ENCODE measurements at places on chromosomes 7 and 10.

DNA sequence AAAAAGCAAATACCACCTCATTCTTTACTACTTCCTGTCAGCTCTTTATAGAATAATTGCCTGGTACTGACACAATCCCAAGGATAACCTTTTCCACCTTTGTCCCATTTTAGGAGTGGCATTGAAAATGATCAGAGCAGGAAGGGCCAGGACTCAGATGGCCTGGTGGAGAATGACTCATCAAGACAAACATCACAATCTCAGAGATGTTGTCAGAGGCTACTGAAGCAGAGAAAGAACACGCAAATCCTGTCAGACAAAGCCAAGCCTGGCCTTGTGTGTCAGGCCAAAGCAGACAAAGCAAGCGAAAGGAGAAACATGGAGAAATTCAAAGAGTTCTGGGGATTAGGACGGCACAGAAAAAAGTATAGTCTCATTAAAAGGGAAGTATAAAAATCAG is 40.9 kb downstream of the NSUN6 start:
- DNase-seq, result no peak

DNA sequence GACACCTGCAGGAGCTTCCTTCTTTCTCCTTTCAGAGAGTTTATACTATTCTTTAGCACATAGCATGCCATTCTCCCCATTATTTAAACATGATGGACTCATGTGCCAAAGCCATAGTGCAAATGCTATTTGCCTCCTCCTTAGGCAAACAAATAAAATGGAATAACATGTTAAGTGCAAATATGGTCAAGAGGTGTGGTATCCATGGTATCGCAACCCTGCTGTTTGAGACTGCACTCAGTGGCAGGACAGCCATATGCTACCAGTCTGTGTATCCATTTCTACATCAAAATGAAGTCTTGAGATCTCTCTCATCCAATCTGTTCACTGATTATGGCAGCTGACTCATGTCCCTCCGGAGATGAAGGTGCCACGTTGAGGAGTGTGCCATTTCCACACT is 22.8 kb downstream of the HEPACAM2 start:
- no peak for DNase-seq

DNA sequence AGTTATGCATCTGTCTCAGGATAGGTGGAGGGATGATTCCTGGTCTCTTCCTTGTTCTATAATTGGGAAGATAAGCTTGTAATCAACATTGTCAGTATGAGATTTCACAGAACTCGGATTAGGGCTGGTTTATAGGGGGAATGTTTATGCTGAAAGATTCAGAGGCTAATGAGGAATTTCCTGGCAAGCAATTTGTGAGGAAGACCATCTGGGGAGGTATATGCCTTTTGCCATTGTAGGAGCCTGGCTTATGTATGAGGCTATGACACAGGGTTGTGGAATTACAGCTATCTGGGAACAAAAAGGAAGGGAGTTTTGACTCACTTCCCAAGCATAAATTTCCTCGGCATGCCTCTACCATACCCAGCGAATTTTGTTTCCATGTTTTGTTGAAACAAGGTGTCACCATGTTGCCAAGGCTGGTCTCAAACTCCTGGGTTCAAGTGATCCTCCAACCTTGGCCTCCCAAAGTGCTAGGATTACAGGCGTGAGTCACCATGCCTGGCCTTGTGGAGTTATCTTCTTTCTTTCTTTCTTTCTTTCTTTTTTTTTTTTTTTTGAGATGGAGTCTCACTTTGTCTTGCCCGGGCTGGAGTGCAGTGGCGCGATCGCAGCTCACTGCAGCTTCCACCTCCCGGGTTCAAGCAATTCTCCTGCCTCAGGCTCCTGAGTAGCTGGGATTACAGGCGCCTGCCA is 1.6 kb upstream of the COPS6 start:
- no peak for DNase-seq

- DNase-seq, result no peak
Measured at GRCh38 chr7:131152766-131153165, 174.9 kb upstream of the MKLN1 start.

- no peak for DNase-seq
Measured at GRCh38 chr10:86798025-86798424, 41.6 kb downstream of the BMPR1A start.

- peak; percentile 43 for DNase-seq
Measured at GRCh38 chr10:6667679-6668270, 87.7 kb upstream of the PRKCQ start.

- peak; percentile 55 for DNase-seq
Measured at GRCh38 chr7:130970196-130970595, 236.2 kb upstream of the KLF14 start.

Data from CD4-positive, alpha-beta T cell treated with Interleukin-2 at 100 ng/mL for 4 hours (primary cell).